ENCODE measurements at places on chromosomes 16 and 17.
A peak's percentile ranks its signal among the peaks of the same experiment; 100 is the strongest.

DNA sequence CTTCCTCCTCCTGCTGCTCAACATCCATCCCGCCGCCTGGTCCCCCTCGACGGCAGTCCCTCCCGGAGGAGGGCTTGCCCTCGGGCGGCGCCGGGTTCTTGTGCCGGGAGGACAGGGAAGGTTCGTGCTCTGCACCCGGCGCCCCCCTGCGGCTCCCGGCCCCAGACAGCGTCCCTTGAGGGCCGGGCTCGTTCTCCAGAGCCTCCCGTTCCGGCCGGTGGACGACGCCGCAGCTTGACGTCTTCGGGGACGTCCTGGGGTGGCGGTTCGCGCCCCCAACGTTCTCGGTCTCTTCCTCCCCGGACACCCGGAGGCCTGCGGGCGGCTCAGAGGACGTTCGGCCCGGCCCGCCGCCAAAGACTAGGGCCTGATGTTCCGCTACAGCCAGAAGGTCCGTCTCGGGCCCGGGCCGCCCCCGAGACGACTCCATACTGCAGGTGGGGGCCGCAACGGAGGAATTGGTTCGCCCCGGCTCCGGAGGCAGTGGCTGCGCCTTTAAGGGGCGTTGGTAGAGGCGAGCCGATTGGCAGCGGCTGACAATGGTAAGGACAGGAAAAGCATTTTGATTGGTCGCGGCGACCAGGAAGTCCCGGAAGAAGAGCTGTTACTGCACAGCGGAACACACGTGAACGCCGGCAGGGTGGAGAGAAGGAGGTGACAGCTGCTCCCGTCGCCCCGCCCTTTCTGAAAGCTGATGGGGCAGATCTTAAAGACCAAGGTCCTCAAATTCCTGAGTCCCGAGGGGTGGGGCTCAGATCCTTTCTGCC, at the start of gene BORCS6:
BORCS6 (minus strand) TSS at position 470 of the 767 bp plus-strand sequence; CDS start at position 430, 40 bp downstream.
- peak; percentile 99 for DNase-seq

- no peak for DNase-seq
Measured at GRCh38 chr16:86970279-86970678, 346.9 kb downstream of the C16orf95 start.

- DNase-seq = no peak
Measured at GRCh38 chr17:7775051-7775450, 57.5 kb downstream of the DNAH2 start.

DNA sequence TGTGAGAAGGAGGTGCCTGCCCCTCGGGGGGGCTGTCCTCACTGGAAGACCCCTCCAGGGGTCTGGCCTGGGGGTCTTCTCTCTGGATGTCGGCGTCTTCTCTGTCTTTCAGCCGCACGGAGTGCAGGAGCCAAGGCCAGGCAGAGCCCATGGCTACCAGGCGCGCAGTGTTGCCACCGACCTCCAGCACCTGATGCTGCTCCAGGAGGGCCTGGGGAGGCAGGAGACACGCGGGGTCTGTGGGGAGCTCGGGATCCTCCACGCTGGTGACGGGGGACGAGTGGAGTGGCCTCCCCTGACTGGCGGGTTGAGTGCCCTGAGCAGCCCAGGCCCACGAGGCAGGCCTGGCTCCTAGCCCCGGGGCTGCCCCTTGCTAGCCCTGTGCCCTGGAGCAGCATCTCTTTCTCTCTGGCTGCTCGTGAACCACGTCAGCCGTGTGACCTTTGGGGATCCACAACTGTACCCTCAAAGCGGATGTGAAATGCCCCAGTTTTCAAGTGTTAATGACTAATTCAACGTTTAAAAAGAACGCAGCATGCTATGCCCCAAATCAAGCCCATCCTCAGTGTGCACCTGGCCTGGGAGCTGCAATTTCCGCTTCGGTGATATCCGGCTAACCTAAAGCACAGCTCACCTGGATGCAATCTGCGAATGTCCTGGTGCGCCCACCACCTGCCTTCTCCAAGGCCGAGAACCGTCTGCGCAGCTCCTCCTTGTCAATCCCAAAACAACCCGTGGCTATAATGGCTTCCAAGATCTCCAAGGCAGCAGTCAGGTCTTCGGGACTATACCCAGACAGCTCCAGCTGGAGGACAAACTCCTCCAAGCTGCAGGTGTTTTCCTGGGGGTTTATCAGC, 62.9 kb downstream of the IL21R start:
- no peak for DNase-seq

GRCh38 chr16:5523829-5524228, 426.2 kb upstream of the EEF2KMT start:
- no peak for DNase-seq

GRCh38 chr17:77609553-77610517, 348.7 kb upstream of the TNRC6C start:
- DNase-seq = no peak

- DNase-seq = no peak
Measured at GRCh38 chr17:4156750-4157381, 13.9 kb downstream of the CYB5D2 start.
